ENCODE measurements at places on chromosomes 3 and 15.
A peak's percentile ranks its signal among the peaks of the same experiment; 100 is the strongest.

- DNase-seq = no peak
These were observed 484.4 kb upstream of the TPRG1 start for GRCh38 chr3:188687389-188687788.

- no peak for DNase-seq
These were observed 209.9 kb upstream of the SEMA6D start for GRCh38 chr15:47507221-47507985.

DNA sequence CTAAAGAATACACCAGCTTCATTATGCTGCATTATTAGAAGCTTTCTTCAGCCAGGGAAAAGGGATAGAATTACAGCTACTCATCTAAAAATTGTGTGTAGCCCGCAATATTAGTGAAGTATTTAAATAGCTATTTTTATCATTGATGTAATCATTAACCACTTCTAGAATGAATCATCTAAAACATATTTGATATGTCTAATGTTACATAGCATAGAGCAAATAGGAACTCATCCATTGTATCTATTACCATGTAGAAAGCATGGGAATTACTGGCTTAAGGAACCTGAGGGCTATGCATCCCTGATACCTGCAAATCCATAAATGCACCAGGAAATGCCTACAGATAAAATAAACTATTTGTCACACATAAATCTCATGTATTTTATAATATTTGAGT is 54.5 kb upstream of the VGLL3 start:
- no peak for DNase-seq

DNA sequence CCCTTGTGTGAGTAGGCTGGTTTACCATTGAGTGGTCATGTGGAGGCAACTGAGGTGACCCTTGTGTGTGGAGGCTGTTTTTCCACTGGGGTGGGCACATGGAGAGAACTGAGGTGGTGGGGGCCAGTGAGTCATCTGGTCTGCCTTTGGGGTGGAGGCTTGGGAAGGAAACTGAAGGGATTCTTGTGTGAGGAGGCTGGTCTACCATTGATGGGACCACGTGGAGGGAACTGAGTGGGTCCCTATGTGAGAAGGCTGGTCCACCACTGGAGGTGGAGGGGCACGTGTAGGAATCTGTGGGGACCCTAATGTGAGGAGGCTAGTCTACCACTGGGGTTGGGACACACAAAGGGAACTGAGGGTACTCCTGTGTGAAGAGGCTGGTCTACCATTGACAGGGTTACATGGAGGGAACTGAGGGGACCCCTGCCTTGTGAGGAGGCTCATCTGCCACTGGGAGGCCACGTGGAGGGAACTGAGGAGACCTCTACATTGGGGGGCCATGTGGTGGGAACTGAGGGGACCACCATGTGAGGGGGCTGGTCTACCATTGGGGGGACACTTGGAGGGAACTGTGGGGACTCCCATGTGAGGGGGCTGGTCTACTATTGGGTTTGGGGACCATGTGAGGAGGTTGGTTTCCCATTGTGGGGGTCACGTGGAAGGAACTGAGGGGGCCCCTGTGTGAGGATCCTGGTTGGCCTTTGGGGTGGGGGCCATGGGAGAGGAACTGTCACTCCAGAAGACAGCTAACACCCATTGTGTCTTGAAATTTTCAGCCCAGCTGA is 164.5 kb downstream of the WNT7A start:
- DNase-seq = peak; percentile 56

DNA sequence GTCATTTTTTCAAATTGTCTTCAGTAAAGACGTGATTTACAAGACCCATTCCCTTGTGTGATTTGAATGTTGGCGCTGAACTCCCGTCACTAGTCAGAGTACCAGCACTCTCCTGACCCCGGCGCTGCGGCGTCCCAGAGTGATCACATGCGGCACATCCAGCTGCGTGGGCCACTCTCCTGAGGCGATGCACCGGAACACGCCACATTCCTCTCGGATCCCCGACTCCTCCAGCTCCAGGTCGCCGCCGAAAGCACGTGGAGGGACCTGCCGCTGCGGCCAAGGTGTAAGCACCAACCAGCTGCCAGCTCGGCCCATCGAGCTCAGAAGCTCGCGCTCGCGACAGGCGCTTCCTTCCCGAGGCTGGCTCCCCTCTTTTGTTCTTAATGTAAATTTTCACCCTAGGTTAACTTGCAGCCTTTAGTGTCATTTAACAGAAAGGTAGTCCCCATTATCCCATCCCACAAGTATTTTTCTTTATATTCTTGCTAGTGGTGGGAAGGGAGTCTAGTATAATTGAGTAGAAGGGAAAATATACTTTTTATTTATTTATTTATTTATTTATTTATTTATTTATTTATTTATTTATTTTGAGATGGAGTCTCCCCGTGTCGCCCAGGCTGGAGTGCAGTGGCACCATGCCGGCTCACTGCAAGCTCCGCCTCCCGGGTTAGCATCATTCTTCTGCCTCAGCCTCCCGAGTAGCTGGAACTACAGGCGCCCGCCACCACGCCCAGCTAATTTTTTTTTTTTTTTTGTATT is 61.7 kb upstream of the VGLL3 start:
- DNase-seq = peak; percentile 58

GRCh38 chr15:57223345-57223744 is 153.0 kb upstream of the CGNL1 start:
- no peak for DNase-seq

DNA sequence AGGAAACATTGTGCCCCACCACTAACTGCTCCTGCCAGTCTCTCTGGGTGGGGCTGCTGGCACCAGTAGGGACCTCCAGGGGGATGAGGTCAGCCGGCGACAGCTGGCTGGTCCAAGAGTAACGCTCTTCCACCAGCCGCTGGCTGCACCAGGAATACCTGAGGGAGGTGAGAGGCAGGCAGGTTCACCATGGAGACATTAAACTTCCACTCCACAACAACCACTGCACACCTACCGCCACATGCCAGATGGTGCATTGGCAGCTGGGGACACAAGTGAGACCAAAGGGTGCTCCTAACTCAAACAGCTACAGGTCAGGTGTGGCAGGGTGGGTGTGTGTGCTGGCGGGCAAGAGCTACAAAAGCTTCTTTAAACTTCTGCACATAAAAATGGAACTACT is 4.5 kb downstream of the POLG start:
- DNase-seq = no peak

DNA sequence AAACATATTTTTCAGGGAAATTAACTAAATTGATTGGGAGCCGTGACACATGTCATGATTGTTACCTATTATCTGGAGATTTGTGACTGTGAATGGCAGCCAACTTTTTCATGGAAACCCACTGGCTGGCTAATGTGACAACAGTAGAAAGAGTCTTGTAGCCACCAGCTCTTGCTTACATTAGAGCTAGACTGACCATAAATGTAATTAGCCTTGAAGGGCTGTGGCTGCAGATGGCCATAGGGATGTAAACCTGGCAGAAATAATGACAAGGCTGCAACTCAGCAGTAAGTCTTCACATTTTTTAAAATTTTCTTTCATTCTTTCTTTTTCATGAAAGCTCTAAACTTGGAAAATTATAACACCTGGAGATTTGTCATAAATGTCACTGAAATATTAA is 168.2 kb upstream of the ROBO2 start:
- no peak for DNase-seq

- peak; percentile 82 for DNase-seq
These were observed 868 bp upstream of the TMEM87A start for GRCh38 chr15:42273900-42274701.

DNA sequence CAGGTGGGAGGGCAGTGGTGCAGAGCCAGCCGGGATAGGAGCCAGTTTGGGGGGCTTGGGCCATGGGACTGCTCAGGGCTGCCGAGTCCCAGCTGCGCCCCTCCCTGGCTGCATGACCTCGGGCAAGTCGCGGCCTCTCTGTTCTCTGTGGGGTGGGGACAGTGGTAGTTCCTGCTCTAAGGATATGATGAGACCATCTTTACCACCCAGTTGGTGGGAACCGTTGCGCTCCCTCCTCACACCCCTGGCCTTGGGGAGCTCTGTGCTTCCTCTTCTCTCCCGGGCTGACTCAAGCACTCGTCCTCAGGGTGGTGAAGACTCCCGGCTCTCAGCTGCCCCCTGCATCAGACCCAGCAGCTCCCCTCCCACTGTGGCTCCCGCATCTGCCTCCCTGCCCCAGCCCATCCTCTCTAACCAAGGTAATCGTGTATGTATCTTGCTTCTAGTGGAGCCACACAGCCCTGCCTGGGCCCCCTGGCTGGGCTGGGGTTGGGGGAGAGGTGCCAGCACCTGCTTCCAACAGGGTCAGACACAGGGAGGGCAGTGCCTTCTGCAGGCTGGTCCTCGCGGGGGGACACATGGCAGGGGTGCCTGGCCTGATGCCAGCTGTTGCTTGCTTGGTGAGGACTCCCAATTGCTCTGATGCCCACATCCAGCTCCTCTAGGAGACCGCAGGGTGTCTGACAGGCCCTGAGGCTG is 15.1 kb upstream of the STAB1 start:
- DNase-seq = no peak

GRCh38 chr3:106794442-106794841 is 582.8 kb upstream of the CCDC54 start:
- DNase-seq = no peak

GRCh38 chr3:158026236-158026635 is 80.0 kb downstream of the SHOX2 start:
- no peak for DNase-seq

DNA sequence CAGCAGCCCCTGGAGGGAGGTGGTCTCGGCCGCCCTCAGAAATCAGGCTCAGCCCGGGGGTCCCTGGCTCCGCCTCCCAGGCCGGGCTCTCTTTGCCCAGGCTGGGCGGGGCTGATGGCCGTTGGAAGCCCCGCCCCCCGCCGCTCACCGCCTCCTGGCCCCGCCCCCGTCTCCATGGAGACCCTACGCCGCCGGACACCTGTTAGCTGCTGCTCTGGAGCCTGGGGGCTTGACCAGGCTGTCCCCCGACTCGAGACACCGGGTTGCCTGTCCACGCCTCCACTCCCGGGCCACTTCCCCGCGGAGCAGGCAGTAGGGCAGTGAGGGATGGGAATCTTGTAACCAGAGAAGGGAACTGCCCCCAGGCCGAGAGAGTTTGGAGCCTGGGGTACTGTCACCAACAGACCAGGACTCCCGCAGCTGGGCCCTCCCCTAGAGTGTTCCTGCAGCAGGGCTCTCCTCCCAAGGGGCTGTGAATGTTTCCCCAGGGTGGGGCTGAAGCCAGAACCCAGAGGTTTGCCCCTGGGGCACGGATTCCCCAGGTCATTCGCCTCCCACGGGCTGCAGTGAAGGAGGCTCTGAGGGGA is 27.8 kb upstream of the RPL32 start:
- DNase-seq = no peak

GRCh38 chr3:33758281-33758680 is 40.1 kb upstream of the PDCD6IP start:
- no peak for DNase-seq

- no peak for DNase-seq
These were observed 115.5 kb downstream of the SLC25A26 start for GRCh38 chr3:66336333-66336766.

DNA sequence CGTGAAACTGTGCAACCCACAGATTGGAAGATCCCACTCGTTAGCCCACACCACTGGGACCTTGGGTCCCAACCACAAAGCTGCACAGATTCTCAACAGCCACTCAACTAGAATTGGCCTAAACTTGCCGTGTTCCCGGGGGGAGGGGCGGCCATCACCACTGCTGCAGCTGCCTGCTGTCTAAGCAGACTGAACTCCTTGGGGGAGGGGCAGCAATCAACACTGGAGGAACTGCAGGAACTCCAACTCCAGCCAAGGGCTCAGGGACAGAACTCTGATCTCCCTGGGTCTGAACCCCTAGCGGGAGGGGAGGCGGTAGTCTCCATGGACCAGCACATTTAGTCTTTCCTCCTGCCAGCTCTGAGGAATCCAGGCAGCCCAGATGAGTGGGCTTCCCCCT is 205.9 kb downstream of the RSL24D1 start:
- no peak for DNase-seq

GRCh38 chr3:46298871-46299607 is 54.9 kb upstream of the CCR2 start:
- no peak for DNase-seq

DNA sequence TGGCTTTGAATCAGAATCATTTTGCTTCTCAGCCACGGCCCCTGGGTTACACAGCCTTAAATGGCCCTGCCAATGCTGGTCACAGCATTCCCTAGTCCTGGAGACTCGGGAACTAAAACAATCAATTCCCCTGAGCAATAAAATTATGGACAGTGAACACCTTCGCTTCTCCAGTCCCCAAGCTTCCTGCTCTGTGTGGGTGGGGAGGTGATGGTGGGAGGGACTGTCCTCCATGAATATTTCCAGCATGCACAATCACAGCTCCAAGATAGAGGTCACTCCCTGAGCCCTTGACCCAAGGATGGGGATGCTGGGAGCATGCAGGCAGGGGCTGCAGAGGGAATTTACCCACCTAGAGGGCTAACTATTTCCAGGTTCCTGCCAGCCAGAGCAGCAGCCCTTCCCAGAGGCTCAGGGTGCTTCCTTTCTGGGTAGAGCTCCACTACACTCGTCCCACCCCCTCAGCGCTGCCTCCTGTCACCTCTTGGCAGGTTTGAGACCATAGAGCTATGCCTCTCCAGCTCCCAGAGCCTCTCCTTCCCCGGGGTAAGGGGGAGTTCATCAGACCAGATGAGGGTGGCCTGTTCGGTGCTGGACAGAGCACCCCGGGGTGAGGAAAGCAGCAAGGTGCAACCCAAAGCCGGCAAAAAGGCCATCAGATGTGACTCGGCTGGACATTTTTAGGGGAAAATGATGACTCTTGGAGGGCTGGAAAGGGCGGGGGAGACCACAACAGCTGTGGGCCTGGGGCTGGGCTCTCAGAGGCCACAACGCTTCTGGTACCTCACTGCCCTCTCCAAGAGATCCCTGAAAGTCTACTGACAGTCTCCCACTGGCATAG is 14.5 kb upstream of the CCDC33 start:
- DNase-seq = no peak

DNA sequence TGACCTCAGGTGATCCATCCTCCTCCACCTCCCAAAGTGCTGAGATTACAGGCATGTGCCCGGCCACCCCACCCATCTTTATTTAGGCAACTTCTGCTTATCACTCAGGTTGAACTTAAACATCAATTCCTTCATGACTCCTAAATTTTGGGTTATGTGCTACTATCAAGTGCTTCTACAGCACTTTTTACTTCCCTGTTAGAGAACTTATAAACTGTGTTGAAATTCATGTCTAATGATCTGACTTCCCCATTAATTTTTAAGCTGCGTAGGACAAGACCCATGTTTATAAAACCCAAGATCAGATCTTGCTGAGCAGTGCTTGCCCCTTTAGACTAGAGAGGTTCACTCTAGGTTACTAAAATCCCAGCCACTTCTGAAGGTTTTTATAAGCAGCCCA is 266.2 kb upstream of the TPRG1 start:
- no peak for DNase-seq

DNA sequence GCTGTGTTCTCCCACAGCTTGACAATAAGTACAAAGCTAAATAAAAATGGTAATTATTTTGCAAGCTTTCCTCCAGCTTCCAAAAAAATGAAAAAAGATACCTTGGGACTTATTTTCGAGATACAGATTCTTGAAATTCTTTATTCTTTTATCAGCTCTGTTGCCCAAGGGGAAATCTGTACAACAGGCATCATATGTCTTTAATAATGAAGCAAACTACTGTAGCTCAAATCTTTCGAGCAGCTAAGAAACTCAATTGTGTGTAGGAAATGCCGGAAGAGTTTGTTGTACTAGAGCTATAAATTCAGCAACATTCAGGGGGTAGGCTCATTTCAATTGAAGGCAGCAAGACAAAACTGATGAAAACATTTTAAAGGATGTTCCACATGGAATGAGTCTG is 297.7 kb downstream of the GBE1 start:
- no peak for DNase-seq
